NCI-H1436 treated with DMSO at 0.1 percent for 48 hours (cell line): ENCODE measurements at places on chromosomes 13 and 19.

- no peak for DNase-seq
These were observed 98.8 kb downstream of the KDM4B start for GRCh38 chr19:5067678-5068077.

GRCh38 chr13:113565526-113566226 is 18.9 kb upstream of the TFDP1 start:
- no peak for DNase-seq

- DNase-seq = no peak
These were observed 1321.8 kb upstream of the PCDH9 start for GRCh38 chr13:68551701-68552522.

GRCh38 chr19:46753420-46754155 is 7.3 kb upstream of the STRN4 start:
- no peak for DNase-seq

DNA sequence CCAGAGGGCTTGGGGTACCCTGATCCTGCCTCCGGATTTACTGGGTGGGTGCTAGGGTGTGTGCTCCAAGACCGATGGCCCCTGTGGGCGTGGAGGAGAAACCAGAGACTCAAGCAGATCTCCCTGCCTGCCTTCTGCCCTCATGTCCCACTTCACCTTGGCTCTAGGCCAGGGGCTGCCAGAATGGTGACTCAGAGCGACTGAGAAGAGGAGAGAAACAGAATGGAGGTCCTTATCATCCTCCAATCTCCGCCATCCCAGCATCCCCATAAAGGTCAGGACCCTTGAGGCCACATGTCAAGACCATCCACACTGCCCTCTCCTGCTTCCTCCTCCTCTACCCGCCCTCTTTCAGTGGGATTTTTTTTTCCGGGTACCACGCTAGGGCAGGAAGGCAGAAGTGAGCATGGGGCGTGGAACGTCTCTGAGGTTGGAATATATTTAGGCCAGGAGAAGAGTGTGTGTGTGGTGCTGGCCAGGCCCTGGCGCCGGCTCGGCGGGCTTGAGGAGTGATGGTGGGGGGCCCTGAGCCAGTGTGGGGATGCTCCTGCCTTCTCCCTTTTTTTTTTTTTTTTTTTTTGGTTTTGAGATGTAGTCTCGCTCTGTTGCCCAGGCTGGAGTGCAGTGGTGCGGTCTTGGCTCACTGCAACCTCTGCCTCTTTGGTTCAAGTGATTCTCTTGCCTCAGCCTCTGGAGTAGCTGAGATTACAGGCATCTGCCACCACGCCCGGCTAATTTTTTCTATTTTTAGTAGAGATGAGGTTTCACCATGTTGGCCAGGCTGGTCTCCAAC is 22.3 kb downstream of the IER2 start:
- DNase-seq = no peak

DNA sequence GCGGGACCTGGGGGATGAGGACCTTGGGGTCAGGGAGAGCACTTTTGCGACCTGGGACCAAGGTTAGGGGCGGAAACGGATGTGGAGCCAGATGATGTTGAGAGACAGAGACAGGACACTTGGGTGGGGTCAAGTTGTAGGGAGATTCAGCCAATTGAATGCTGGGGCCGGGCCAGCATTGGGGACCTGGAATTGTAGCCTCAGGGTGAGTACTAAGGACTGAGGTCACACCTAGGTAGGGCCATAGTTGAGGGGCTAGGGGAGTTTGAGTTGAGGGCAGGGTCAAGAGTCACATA is 1.2 kb downstream of the ALKBH7 start:
- no peak for DNase-seq

DNA sequence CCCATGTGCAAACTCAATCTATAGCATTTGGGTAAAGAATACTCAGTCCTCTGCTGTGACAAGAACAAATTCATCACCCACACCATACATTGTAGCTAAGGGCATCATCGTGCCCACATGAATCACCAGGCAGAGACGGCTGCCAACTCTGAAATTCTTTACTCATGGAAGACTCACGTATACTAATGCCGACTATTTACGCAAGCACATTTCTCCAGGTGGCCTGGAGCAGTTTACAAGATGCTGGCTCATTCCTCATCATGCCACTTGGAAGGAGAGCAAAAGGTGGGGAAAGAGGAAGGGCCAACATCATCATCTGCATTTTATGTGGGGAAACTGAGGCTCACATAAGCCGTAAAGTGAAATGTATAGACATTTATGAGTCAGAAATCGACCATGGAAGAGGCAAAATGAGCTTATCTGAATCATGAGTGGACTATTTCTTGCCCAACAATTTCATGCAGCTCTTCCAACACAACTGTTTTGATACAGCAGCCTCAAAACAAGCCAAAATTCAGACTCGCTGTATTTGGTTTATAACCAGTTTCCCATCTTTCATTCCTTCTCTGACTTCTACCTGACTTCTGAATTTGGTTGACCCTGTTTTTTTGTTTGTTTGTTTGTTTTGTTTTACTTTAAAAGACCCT is 213.9 kb upstream of the SERP2 start:
- DNase-seq = no peak

DNA sequence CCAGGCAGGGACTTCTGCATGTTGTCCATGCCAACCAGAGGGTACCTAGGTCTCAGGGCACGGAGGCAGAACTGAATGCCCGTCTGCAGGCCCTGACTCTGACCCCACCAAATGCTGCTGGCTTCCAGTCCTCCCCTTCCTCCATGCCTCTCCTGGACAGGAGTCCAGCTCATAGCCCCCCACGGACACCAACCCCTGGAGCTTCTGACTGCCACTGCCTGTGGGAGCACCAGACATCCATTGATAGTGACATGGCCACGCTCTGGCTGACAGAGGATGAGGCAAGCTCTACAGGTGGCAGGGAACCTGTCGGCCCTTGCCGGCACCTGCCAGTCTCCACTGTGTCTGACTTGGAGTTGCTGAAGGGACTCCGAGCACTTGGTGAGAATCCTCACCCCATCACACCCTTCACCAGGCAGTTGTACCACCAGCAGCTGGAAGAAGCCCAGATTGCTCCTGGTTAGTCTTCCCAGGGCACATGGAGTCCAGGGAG is 1.8 kb downstream of the ANKLE1 start:
- DNase-seq = no peak
